Gastroesophageal sphincter (tissue), 4 donors: ENCODE measurements at places on chromosomes 2 and 18. TPM values are rescaled to one million over a fixed set of nuclear protein-coding genes. Genes with fewer than 3 reads are reported as not detected.

DNA sequence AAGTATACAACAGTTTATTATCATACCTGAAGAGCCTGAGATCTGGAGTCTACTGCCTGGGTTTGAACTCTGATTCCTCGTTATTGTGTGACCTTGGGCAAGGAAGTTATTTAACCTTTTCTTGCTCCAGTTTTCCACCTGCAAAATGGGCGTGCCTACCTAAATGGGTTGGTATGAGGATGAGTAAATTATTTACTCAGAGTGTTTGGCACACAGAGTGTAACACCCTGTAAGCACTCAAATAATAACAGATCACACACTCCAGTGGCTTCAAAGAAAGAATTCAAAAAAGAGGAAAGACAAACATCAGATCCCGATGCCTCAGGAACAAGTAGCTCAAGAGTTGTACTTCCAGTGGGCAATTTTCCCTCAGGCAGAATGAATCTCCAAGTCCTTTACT lies 2.4 kb downstream of the SRD5A2 start:
- no peak for ATAC-seq

DNA sequence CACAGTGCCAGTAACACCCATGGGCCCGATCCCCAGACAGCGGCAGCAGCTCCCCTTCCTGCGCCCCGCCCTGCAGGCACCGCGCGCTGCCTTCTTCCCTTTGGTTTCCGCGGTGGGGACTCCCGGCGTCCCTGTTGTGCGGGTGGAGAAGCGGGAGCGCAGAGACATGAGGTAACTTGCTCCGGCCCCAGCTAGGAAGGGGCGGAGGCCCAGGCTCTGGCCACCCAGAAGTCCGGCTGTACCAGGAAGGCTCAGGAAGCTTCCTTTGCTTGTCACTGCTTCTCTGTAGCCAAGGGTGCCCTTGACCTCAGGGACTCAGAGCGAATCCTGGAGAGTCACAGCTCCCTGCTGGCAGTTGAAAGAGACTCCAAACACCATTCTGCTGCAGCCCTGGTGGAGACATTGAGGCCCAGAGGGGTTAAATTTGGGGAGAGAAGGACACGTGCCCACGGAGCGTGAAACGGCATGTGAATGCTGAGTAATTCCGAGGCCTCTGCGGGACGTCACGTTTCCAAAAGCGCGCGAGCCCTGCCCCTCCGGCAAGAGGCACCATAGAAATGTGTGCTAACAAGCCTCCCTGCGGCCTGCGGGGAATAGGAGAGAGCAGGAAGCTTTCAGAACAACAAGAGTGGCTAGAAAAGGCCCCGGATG lies 6.7 kb upstream of the ADCY3 start:
- peak; percentile 89 for ATAC-seq

GRCh38 chr2:71498261-71498701 lies 44.9 kb downstream of the DYSF start:
- ATAC-seq, result no peak

- ATAC-seq, result no peak
Measured at GRCh38 chr2:110979471-110980338, 141.0 kb upstream of the BCL2L11 start.

DNA sequence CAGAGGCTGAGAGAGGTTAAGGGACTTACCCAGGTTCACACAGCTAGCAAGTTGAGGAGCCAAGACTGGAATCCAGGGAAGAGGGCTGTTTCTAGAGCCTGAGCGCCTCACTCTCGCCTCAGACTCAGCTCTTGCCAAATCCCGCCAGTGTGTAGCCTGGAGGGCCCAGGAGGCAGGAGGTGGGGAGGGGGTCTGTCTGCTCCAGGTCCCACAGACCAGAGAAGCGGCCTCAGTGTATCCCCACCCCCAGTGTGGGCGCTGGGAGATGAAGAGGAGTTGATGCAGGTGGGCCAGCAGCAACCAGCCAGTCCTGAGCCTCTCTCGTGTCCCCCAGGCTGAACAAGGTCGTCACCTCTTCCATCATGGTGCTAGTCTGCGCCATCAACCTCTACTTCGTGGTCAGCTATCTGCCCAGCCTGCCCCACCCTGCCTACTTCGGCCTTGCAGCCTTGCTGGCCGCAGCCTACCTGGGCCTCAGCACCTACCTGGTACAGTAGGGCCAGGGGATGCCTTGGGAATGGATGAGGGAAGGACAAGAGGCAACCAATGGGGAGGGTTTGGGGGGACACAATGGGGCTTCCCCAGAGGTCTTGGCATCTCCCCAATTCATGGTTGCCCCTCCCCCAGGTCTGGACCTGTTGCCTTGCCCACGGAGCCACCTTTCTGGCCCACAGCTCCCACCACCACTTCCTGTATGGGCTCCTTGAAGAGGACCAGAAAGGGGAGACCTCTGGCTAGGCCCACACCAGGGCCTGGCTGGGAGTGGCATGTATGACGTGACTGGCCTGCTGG lies 5.2 kb upstream of the CTDSP1 start:
- no peak for ATAC-seq

DNA sequence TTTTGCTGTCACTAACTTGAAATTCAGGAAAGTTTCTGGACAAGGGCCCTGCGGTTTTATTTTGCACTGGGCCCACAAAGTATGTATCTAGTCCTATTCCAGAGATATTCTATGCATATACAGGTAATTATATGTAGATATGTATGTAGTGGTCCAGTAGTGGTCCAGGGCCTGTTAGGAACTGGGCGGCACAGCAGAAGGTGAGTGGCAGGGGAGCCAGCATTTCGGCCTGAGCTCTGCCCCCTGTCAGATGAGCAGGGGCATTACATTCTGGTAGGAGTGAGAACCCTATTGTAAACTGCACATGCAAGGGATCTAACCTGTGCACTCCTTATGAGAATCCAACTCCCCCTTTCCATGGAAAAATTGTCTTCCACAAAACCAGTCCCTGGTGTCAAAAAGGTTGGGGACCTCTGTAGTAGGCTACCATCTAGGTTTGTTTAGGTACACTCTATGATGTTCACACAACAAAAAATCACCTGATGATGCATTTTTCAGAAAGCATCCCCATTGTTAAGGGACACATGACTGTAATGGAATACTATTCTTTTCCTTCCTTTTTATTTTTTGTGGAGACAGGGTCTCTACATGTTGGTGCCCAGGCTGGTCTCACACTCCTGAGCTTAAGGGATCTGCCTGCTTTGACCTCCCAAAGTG lies 2.8 kb upstream of the PPP4R3B start:
- ATAC-seq, result no peak

DNA sequence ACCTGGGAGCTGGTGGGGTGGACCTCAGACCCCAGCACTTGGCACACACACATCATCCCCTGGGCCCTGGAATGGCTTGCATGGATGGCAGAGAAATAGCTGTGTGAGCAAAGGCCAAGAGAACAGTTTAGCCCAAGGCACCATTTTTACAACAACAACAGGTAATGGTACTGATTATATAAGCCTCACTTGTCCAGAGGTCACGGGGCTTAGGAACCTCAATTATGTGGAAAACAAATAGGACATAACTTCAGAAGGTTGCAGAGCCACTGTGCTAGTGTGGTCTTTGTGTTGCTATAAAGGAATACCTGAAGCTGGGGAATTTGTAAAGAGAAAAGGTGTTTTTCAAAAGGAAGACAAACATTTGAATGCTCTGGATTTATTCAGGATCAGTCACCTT lies 13.2 kb downstream of the STEAP3 start:
- no peak for ATAC-seq

DNA sequence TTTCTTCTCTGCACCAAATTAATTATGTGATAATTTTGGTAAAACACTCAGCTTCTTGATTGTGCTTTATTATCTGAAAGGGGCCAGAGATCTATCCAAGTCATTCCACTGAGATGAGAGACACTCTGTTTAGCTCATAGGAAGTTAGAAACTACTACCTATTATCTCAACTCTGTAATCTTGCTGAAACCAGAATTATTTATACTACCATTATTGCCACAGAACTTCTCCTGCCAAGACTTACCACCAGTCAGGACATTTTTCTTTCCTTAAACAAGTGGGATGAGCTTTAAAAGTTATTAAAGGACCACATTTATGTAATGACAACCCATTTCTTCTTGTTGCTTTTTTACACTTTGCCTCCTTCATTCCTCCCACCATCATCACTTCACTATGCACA lies 855.6 kb upstream of the PIK3C3 start:
- ATAC-seq, result no peak

- ATAC-seq, result peak; percentile 32
Measured at GRCh38 chr2:120904830-120905234, 169.2 kb downstream of the GLI2 start.

GRCh38 chr2:226020956-226021355 lies 621.4 kb downstream of the NYAP2 start:
- no peak for ATAC-seq

GRCh38 chr2:12903272-12903671 lies 186.5 kb downstream of the TRIB2 start:
- no peak for ATAC-seq

- ATAC-seq, result no peak
Measured at GRCh38 chr18:37874721-37875120, 309.1 kb upstream of the CELF4 start.

DNA sequence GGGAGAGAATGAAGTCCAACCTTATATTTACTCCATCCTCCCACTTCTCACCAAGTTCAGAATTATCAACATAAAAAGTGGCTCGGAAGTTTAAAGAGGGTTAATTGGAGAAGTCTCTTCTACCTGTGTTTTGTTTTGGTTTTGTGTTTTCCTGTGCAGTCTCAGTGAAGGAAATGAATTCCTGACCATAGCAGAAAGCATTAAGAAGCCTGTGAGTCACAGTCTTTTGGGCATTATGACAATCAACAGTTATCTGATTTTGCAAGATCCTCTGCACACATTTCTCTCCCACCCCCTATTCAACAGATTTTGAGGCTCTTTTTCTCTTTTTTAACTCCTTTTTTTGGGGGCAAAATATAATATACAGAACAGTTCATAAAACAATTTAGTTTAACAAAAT lies 8.6 kb upstream of the RPL37A start:
- ATAC-seq, result no peak

DNA sequence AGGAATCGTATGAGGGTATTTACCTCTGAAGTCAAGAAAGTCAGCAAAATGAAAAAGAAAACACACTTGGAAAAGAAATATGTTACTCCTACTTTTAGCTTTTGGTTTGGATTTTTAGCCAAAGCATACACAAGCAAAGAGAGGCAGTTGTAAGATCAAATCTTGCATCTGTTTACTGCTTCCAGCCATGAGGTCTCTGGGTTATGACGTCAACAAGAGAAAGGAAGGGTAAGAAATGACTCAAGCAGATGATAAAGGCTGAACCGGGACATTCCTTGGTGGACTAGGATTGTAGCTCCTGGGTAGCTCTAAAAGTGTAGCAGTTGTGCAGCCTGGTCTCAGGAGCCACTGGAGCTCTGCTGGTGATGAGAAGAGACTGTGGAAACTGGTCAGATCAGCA lies 16.8 kb downstream of the CTNNA2 start:
- no peak for ATAC-seq

- ATAC-seq, result no peak
Measured at GRCh38 chr2:45156605-45157004, 147.4 kb upstream of the SIX2 start.

- ATAC-seq, result no peak
Measured at GRCh38 chr2:174338671-174339560, 4.2 kb downstream of the SP9 start.

GRCh38 chr2:236568068-236568921 lies 1.3 kb upstream of the ACKR3 start:
- peak; percentile 27 for ATAC-seq

GRCh38 chr2:208990716-208991115 lies 433.1 kb upstream of the MAP2 start:
- no peak for ATAC-seq

GRCh38 chr2:48358982-48359381 lies 171.0 kb upstream of the STON1 start:
- no peak for ATAC-seq

GRCh38 chr2:13543550-13543949 lies 826.8 kb downstream of the TRIB2 start:
- no peak for ATAC-seq

- no peak for ATAC-seq
Measured at GRCh38 chr2:233009661-233010060, 3.4 kb downstream of the NGEF start.

- ATAC-seq, result no peak
Measured at GRCh38 chr2:81195017-81195773, 890.6 kb upstream of the LRRTM1 start.

- ATAC-seq, result no peak
Measured at GRCh38 chr18:7657937-7658336, 90.8 kb downstream of the PTPRM start.

GRCh38 chr2:70043252-70043875 lies 43.9 kb upstream of the PCBP1 start:
- no peak for ATAC-seq

DNA sequence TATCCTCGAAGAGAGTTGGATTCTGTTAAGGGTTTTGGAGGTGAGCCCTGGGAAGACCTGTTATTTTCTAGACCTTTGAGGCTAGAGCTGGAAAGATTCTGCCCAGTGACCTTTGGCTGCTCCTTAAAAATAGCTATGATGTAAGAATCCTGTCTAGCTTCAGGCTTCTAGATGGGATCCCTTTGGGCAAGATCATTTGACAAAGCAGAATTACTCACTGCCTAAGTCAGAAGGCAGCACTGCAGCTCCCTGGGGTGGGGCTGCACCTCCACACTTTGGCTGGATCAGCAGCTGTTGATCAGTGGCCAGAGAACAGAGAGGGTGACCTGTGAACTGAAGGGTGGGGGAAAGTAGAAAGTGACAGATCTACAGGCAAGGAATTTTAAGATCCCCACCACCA lies 103.8 kb downstream of the ASAP2 start:
- ATAC-seq, result peak; percentile 79

- no peak for ATAC-seq
Measured at GRCh38 chr2:230671117-230671516, 41.5 kb upstream of the CAB39 start.

DNA sequence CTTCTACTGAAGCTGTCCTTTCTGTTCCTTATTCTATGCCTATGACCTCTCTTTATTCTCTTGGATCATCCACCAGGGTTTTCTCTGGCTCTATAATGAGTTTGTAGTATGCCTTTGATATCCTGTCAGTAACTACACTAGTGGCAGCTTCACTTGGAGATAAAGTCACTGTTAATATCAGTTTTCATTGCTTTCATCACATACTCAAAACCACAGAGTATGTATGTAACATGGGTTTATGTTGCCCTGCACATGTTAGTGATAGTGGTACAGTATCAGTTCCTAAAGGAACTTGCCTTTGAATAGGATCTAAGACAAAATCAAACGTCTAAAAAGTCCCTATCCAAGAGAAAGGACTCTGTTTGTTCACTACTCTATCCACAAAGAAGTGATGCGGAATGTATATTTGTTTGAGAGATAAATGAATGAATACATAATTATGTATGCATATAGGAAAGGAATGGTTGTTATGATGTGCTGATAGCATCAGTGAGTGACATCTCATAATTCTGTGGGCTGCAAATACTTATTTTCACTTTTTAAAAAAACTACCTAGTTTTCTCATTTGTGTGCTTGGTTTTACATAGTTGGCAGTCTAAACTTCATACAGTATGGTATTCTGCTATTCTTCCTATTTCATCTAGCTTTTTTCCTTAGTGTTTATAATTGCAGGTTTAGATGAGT lies 45.1 kb downstream of the TET3 start:
- ATAC-seq, result no peak

FBXO36 gene
- 3.6 TPM for total RNA-seq

XDH gene
- total RNA-seq, result 2.8 TPM

MSTN gene
- total RNA-seq, result not detected

TTR gene
- total RNA-seq, result not detected

SNTG2 gene
- 2.4 TPM for total RNA-seq

NAT8 gene
- not detected for total RNA-seq

ATP6V1B1 gene
- total RNA-seq, result not detected

PLEKHH2 gene
- total RNA-seq, result 24.6 TPM
